HEK293T (cell line): ENCODE measurements at places on chromosomes 12 and 14.

DNA sequence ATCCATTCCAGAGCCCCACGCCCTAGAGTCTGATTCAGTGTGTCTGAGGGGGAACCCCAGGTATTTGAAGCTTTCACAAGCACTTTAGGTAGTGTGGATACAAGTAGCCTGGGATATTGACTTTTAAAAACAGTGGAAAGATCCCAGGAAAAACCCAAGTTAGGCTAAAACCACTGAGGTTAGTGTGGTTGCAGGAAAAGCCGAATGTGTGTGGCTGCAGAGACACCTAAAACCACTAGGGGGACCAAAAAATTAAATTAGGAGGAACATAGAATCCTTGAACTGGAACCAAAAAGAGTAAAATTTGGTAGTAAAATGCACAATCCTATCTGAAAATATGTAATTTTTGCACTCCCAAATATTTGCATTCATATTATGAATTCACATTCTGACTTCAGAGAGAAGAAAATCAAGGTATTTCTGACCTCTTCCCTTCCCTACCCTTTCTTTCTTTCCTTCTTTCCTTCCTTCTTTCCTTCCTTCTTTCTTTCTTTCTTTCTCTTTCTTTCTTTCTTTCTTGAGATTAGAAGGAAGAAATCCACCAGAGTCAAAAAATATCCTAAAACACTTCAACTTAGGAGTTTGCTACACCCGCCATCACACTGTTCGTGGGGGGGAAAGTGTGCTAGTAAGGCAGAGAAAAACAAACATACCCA, 37.8 kb downstream of the SLCO1A2 start:
- DNase-seq, result peak; percentile 32

- DNase-seq, result no peak
Measured at GRCh38 chr12:75735853-75736252, 224.4 kb upstream of the KRR1 start.

- DNase-seq, result no peak
Measured at GRCh38 chr12:51863363-51863932, 14.9 kb upstream of the FIGNL2 start.

DNA sequence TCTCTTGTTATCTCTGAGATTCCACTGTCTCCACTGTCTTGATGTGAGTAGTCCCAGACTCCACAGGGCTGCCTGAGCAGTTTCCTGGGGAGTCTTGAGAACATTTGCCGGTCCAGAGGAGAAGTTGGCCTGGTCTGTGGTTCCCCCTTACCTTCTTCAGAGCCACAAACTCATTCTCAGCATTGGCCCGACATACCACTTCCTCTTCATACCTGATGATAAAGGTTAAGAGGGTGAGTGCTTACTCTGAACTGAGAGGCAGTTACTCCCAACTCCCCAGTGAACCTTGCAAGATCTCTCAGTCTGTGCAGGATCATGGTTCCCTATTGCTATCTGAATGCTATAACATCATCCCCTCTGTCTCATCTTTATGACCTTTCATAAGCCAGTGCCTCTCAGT, 2.6 kb downstream of the KRT84 start:
- no peak for DNase-seq

- no peak for DNase-seq
Measured at GRCh38 chr12:122672515-122672914, 30.6 kb downstream of the HCAR2 start.

GRCh38 chr14:61608245-61609165, 86.8 kb upstream of the HIF1A start:
- DNase-seq, result no peak

DNA sequence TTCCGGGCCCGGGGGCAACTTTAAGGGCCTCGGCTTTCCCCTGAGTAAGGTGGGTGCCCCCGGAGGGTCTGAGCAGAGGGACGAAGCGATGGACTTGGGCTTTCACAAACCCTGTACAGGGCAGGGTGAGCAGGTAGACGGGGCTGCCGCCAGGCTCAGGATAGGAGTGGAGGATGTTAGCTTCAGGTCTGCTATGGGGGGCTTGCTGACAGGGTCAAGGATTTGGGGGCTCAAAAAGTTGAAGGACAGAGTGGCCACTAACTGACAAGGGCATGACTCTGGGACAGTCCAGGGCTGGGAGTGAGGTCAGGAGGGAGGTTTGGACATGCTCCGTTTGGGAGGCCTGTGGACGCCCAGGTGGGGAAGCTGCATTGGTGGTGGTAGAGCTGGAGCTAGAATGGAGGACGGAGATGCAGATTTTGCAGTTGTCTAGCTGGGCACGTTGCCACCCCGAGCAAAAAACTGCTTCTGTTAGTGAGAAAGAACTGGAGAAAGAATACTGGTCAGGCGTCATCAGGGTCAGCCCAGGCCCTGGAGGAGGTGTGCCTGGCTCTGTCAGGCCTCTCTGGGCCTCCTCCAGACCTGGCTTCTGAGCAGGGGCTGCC, 113.3 kb downstream of the ADGRD1 start:
- DNase-seq, result no peak

- DNase-seq, result peak; percentile 47
Measured at GRCh38 chr12:119060847-119061796, 79.8 kb downstream of the SRRM4 start.

GRCh38 chr12:88308825-88309224, 166.7 kb downstream of the TMTC3 start:
- no peak for DNase-seq

DNA sequence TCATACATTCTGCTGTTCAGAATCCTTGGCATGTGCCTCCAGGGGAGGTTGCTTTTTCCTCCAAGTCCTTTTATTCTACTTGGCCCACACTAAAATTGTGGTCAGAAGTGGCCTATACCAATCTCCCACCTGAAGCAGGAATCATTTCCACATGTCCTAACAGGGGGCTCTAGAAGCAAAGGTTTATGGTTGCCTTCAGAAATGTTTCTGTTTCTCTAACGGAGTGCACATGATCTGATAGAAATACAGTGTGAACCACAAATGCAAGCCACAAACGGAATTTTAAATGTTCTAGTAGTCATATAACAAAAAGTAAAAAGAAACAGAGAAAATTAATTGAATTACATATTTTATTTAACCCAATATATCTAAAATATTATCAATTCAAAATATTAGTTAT, 4.0 kb downstream of the PTGER2 start:
- no peak for DNase-seq

DNA sequence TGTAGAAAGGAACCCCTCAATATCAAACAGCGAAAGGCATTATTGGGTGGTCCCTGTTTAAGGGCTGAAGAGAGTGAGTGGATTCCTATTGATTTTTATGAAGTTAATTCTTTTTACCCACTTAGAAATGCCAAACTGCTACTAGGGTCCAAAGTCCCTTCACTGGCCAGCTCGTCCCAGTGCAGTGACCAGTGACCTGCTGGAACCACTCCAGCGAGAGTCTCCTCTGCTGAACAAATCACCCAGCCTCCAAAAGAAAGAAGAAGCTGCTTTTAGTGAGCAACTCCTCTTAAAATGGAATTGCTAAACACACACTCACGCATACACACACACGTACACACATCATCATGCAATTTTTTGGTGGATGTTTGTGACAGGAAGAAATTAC, 198.2 kb upstream of the PLEKHG7 start:
- DNase-seq, result no peak
